ENCODE measurements at places on chromosomes 4 and X.

- DNase-seq: no peak
Measured at GRCh38 chr4:120753854-120754253, 168.7 kb downstream of the PRDM5 start.

GRCh38 chrX:69616457-69617203 is 717 bp downstream of the EDA start:
- no peak for DNase-seq

DNA sequence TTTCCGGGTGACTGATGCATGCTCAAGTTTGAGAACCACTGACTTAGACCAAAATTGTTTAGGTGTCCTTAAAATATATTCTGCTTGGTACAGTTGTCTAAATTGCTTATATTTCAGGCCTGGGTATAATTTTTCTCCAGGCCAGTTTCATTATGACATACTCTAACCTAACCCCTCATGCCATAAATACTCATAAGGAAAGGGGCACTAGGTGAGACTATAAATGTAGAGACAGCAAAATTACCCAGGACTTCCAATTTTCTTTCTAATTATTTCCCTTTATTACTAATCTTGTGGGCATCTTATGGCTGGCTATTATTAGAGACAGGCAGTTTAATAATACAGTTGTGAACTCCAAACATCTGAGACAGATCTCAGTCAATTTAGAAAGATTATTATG is 150.2 kb downstream of the RRAGB start:
- DNase-seq: no peak

DNA sequence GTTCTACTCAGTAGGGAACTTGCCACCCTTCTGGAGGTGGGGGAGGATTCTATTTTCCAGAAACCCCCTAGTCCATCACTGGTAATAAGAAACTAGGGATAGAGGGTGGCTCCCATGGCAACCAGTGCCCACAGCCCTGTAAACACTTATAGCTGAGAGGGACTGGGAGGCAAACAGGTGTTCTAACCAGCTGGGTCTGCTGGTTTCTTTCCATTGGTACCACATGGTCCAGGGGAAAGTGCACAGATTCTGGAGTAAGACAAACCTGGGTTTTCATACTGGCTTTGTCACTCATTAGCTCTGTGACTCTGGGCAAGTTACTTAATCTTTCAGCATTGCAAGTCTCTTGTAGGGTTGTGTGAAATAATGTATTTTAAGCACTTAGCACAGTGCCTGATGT is 26.9 kb downstream of the IGSF1 start:
- no peak for DNase-seq

- peak; percentile 95 for DNase-seq
Measured at GRCh38 chr4:54228961-54229501, at the start of gene PDGFRA. TSS of gene PDGFRA (plus strand) at chr4:54229293. CDS start at chr4:54258769, 29,476 bp downstream.

GRCh38 chr4:47972181-47972580 is 44.3 kb downstream of the CNGA1 start:
- DNase-seq: no peak

DNA sequence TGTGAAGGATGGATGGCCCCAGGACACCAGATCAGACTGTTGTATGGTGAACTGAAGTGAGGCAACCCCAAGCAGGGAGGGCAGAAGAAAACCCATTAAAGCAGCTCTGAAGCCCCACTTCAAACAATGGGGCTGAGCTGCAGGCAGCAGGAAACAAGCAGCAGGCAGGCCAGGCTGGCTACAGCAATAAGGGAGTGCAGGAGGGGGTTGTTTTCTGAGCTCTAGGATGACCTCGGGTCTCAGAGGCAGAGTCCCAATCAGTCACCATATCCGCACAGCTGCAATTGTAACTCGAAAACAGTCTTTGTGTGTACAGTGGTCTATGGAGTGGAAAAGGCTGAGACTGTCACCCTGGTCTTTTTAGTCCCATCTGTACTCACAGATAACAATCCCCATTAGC is 90.4 kb downstream of the COL4A6 start:
- DNase-seq: no peak

- DNase-seq: no peak
Measured at GRCh38 chrX:48902135-48902534, 4.4 kb downstream of the PQBP1 start.

DNA sequence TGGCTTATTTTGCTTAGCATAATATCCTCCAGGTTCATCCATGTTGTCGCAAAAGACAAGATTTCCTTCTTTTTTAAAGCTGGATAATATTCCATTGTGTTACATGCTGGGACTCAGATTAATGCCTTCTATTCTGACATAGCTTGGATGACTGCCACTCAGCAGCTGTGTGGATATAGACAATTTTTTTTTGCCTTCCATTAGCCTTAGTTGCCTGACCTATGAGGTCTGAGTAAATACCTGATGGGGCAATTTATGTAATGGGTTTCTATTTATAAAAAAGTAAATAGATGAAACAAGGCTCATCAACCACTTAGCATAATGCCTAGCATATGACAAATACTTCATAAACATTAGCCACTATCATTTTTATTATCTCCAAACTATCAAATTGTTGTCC is 515.4 kb downstream of the ZNF674 start:
- DNase-seq: no peak

DNA sequence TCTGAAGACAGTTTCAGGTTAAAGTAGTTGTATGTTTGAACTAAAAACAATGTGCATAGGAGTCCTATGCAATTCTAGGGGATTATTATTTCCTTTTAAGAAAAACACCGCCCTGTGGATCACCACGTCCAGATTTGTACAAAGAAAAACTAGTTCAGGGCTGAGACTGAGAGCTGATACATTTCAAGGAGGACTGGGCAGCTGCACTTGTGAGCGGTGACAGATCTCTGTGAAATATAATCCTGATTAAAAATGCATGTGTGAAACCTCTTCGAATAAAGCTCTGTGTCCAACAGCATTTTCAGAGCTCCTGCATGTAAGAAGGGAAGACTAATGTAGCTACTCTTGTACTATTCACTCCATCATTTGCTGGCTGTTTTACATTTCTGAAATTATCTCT is 365.8 kb upstream of the PITX2 start:
- DNase-seq: no peak

- no peak for DNase-seq
Measured at GRCh38 chrX:32443841-32444240, 767.5 kb downstream of the DMD start.

DNA sequence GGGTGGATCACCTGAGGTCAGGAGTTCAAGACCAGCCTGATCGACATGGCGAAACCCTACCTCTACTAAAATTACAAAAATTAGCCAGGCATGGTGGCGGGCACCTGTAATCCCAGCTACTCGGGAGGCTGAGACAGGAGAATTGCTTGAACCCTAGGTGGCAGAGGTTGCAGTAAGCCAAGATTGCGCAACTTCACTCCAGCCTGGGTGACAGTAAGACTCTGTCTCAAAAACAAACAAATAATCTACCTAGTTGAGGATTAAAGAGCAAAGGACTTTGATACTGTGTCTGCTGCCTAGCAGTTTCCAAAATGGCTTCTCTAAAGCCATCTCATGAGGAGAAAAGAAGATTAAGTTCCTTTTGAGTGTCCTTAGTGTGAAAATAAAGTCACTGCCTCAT is 37.8 kb downstream of the SMS start:
- no peak for DNase-seq

DNA sequence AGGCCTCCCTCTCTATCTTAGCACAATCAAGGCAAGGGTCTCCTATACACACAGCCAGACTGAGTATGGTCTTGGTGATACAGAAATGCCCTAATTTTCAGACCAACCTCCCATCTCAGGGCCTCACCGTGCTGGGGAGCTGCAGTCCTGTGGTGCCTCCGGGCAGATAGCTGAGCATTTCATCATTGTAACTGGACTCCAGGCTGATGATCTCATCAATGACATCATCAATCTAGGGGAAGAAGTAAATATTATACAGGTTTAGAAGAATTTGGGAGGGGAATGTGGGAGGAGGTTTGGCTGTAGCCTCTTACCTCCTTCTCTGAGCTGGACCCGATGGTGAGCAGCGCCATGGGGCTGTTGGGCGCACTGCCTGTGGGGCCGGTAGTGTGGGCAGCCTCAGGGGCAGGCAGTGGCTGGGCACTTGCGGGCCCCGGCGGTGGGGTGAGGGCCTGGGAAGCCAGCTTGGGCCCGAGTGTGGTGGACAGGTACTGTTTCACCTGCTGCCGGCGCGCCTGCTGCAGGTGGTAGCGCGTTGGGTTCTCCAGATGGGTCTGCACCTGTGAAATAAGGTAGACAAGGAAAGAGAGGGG is 5.2 kb downstream of the TFE3 start:
- DNase-seq: peak; percentile 62

DNA sequence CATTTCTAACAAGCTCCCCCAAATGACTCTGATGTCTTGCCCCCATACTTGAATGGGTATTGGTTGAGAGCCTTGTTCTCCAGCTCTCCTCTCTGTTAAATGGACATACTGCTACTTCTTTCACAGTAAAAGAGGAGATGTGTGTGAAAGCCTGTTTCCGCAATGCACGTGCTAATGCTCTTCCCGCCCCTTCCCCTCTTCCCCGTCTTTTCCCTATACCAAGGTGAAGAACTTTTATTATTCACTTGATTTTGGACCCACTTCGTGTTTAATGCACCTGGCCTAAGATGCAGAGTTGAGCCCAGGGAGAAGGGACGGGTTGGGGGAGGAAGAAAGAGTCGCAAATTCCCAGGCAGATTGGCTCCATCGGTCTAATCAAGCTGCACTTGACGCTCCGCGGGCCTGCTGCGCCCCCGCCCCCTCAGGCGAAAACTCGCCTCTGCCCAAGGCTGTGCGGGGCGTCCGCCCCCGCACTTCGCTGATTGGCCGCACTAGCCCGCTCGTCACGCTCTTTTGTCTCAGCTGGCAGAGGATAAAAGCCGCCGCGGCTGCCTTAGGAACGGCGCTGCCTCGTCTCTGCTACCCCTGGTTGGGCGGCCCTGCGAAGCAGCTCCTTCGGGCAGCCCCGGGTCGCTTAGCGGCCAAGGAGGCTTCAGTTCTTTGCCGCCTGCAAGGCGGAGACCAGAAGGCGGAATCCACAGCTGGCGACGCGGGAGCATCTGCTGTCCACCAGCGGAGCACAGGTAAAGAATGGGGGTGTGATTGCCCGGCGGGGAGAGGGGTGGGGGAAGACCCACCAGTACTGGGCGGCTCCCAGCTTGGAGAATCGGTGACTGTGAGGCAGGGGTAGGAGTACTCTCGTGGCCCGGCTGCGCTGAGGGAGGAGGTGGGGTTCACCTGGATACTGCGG is at the start of gene ZCCHC12:
Gene ZCCHC12 (plus strand): TSS at position 562 of the 910 bp plus-strand sequence. CDS start 1,421 bp downstream, outside the sequence.
- peak; percentile 42 for DNase-seq

GRCh38 chr4:181745933-181746625 is 497.1 kb upstream of the TENM3 start:
- DNase-seq: no peak

DNA sequence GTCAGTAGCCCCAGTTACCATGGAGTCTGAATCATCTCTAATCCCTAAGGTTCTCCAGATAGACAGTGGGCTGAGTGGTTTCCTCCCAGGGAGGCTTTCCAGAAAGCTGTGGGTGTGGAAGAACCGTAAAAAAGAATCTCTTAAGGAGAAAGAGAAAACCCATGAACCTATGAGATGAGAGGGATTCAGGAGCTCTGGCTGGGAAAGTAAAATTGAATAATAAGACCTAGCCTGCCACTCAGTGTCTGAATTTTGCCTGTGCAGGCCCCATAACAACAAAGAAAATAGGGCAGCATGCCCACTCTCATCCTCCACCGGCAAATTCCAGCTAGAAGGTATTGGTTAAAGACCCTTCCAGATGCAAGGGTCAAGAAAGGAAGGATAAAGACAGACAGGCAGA is 16.9 kb downstream of the AWAT2 start:
- DNase-seq: no peak

GRCh38 chr4:48565362-48566033 is 75.4 kb downstream of the ZAR1 start:
- no peak for DNase-seq

- no peak for DNase-seq
Measured at GRCh38 chr4:148071009-148071408, 339.1 kb downstream of the ARHGAP10 start.

DNA sequence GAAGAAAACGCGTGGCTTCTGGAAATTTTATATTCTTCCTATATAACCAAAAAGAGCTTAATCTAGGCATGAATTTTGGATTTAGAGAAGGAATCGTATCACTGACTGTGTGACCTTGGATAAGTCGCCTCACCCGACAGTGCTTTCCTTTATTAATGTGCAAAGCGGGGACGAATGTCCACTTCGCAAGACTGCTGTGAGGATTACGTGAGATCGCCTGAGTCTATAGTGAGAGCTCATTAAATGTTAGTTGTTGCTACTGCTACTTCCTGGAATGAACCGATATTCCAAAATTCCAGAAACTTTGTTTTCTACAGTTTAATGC is 448 bp upstream of the TBC1D8B start:
- DNase-seq: no peak

- no peak for DNase-seq
Measured at GRCh38 chr4:145501051-145501660, 19.5 kb downstream of the SMAD1 start.

GRCh38 chrX:100745806-100746537 is 14.1 kb upstream of the SYTL4 start:
- DNase-seq: peak; percentile 68

DNA sequence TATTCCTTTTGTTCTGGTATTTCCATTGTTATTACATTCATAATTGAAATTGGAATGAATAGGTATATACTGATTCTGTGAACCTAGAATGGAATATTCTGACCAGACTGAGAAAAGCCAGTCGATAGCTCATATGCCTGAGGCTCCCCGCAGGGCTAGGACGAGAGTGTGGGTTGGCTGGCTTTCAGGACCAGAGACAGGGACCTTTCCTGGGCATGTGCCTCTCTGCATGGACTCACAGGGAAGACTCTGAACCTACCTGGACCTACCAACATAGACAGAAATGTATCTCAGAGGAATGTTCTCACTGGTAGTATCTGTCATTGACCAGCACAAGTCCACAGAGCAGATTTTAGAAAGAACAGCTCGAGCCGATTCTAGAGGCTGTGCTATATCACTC is 214.6 kb downstream of the FRMPD4 start:
- no peak for DNase-seq

- peak; percentile 44 for DNase-seq
Measured at GRCh38 chrX:25544641-25545040, 528.9 kb upstream of the ARX start.

DNA sequence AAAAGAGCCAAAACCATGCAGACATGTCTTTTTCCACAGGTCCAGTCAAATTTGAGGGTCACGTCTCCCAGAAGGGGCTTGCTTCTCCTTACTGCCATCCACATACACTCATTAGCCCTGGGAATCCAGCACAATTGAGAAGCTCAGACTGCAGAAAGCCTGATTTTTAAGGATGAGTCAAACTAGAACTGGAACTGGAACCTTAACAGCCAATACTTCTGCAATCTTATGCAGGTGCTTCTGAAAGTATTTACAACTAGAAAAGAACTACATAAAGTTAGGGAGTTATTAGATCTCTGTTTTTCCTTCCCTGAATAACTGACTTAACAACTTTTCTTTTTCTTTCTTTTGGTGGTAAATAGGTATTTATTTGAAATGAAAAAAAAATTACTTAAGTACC is 86.3 kb downstream of the CDS1 start:
- no peak for DNase-seq

GRCh38 chr4:99625369-99625768 is 32.3 kb downstream of the C4orf54 start:
- DNase-seq: no peak

Data from choroid plexus epithelial cell (primary cell).